Naive thymus-derived CD8-positive, alpha-beta T cell (primary cell): ENCODE measurements at places on chromosomes 11 and 22.

DNA sequence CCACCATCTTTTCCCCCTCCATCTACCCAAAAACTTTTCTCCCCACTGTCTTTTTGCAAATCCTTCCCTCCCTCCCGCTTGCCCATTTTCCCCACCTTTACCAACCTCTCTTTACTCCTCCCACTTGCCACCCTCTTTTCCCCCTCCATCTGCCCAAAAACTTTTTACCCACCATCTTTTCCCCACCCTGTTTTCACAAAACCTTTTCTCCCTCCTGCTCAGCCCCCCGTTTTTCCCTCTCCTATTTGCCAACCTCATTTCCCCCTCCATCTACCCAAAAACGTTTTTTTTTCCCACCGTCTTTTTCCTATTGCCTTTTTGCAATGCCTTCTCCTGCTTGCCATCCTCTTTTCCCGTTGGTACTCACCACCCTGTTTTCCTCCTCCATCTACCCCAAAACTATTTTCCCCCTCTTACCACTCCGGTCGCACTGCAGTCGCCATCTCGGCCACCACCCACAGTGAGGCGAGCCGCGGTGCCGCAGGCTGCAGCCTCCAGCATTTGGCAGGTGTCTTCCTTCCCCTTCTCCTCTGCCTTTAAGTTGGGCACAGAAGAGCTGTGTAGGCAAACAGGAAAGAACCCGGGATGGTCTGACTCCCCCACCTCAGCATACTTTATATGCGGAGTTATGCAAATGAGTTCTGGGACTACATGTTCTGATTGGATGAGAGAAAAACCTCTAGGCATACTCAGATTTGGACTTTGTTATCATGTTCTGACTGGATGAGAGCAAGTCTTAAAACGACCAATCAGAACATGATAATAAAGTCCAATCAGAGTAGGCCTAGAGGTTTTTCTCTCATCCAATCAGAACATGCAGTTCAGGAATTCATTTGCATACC is 121.2 kb upstream of the VPREB1 start:
- DNase-seq, result no peak

- no peak for DNase-seq
Observed at GRCh38 chr11:102429691-102430090, 22.9 kb downstream of the TMEM123 start.

DNA sequence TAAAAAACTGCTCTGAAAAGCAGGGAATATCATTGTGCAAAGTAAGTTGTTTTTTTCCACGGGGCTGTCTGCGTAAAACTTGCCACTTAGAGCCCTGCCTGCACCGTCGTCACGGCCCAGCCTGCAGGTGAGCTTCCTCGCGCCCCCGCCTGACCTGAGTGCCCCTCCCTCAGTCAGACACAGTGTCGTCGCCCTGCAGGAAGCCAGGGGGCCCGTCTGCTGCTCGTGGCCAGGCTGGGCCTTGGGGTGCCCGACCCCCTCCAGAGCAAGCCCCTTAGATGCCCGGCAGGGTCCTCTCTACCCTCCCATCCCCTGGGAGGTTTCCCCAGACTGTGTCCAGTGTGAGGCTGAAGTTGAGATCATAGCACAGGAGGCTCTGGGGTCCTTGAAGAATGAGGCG is 31.6 kb downstream of the SBF1 start:
- peak; percentile 22 for DNase-seq

GRCh38 chr22:20867179-20868024 is 8.6 kb downstream of the SNAP29 start:
- no peak for DNase-seq

GRCh38 chr11:118304568-118305248 is at the start of gene CD3E:
Gene CD3E, plus strand, starts transcription at chr11:118304730. Its CDS starts 223 bp downstream, at chr11:118304953.
- peak; percentile 64 for DNase-seq

DNA sequence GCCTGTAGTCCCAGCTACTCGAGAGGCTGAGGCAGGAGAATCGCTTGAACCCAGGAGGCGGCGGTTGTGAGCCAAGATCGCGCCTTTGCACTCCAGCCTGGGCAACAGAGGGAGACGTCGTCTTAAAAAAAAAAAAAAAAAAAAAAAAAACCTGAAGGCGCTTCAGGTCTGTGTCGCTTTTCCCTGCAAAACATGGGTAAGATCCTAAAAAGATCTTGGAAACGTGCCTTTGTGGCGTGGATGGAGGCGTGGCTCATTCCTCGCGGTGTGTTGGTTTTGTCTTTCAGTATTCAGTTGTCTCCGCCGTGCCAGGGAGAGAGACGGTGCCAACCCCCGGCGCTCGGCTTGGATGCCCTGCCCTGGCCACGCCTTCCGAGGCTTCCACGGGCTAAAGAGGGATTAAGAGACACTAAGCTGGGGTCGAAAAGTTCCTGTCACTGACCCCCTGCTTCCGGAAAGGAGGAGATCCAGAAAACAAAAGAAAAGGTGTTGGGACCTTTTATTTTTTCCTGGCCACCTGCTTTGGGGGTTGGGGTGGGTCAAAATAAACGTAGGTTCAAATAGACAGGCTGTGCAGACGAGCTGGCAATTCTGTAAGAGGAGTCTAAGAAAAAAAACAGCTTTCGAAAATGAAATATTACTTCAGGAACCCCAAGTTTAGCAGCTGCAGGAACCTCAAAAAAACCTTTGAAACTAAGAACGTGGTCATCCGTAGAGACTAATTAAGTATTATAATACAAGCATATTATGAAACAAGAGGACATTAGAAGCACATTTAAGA is 1.1 kb upstream of the SLC35F2 start:
- no peak for DNase-seq

GRCh38 chr11:103618528-103618927 is 417.9 kb upstream of the DDI1 start:
- no peak for DNase-seq

- no peak for DNase-seq
Observed at GRCh38 chr11:78110351-78110750, 29.1 kb downstream of the ALG8 start.

DNA sequence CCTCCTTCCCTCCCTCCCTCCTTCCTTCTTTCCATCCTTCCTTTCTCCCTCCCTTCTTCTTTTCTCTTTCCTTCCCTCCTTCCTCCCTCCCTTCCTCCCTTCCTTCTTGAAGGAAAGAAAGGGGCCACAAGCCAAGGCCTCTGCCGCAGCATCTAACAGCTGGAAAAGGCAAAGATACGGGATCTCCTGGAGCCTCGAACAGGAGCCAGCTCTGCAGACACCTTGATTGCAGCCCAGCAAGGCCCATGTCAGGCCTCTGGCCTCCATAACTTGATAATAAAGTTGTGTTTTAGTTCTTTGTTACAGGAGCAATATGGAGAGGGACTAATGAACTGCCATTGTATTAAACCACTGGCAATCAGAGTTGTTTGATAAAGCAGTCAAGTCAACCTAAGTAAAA is 348.9 kb upstream of the B3GAT1 start:
- no peak for DNase-seq

DNA sequence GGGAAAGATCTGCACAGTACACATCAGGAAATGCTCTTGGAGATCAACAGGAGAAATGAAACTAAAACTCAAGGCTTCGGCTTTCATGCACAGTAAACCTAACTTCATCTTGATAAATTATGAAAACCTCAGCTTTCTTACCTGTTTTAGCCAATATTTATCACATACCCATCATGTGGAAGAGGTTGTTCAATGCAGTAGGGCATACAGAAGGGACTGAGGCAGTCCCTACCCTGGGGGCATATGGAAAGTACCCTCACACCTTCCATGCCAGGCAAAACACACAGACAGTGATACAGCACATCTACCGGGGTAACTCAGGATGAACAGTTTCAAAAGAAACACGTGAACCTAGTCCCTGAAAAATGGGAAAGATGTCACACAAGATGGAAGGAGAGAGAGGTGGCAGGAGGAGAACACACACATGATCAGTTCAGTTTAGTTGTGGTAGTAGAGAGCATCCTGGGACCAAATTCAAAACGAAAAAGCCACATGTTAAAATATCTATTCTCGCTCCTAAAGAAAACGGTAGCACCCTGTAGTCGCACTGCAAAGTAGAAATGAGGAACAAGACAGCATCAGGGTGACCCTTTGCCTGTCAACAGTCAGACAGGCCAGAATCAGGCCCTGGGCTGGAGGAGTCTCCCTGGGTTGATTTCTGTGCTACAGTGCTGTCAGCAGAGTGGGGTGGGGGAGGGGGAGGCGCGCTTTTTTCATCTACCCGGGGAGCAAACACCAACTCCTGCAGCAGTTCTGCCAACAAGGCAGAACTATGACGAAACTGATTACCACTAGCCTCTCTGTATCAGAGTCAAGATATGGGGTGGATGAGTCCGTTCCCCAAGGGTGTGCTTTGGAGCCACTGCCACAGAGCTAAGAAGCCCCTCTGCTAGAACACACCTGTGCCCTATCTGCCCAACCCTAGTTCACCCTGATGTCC is 1.3 kb downstream of the HIRA start:
- DNase-seq, result peak; percentile 45

GRCh38 chr11:63017306-63017974 is 1.8 kb upstream of the SLC22A8 start:
- no peak for DNase-seq

DNA sequence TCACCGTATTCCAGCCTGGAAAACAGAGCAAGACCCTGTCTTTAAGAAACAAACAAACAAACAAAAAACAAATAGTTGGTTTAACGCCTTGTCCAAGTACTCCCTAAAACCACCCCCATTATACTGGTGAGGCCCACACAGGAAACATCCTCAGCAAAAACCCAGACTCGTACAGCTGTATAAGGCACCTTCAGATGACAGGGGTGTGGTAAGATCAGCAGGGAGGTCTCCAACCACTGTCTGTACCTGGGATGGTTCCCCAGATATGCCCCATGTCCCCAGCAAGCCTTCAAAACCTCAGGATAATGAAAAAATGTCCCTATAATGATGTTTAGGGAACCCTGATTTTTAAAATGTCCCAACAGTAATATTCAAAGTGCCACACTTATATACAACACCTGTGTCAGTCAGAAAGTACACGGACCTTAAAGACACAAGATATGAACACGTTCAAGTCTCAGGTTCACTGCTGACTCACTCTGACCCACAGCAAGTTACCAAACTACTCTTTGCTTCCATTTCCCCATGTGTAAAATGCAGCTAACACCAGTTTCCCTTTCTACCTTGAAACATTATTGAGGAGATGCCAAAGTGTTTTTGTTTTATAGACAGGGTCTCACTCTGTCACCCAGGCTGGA is 9.3 kb downstream of the SF3A1 start:
- DNase-seq, result no peak

GRCh38 chr11:130510407-130511006 is 62.1 kb downstream of the ADAMTS15 start:
- no peak for DNase-seq

- no peak for DNase-seq
Observed at GRCh38 chr11:100851147-100851546, 164.1 kb downstream of the ARHGAP42 start.

GRCh38 chr11:17277024-17277584 is 565 bp downstream of the NUCB2 start:
- no peak for DNase-seq

GRCh38 chr11:10807493-10808234 is 1.1 kb downstream of the EIF4G2 start:
- DNase-seq, result no peak

GRCh38 chr11:124930799-124931198 is 5.0 kb downstream of the HEPACAM start:
- DNase-seq, result no peak

DNA sequence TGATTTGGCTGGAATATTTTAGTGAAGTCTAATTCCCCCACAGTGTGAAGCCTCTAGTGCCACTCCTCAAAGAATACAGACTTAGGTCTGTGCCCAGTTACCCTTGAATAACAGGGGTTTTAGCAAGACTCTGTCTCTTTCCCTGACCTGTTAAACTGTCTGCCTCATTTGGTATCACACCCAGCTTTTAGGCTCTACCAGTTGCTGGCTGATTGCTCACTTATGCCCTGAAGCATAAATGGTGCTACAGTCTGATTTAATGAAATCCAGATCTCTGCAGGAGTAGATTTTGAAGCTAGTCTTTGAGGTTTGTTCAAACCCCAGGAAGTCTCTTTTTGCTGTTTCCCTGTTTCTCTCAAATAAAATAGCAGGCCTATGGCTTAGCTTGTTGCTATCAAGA is 45.2 kb upstream of the LIPT2 start:
- DNase-seq, result no peak

- DNase-seq, result no peak
Observed at GRCh38 chr11:90223248-90223585, 368 bp upstream of the CHORDC1 start.

GRCh38 chr11:91800208-91800914 is 424.3 kb upstream of the FAT3 start:
- DNase-seq, result no peak
